Activated CD4-positive, alpha-beta memory T cell treated with anti-CD3 and anti-CD28 coated beads for 36 hours (primary cell): ENCODE measurements at places on chromosomes 1 and 21.

- peak; percentile 94 for DNase-seq
These were observed at the start of gene DPM3 for GRCh38 chr1:155139895-155140629. TSS of gene DPM3 (minus strand) at chr1:155140531. CDS start at chr1:155140240, 291 bp downstream.

GRCh38 chr1:59089922-59090457 is 206.9 kb upstream of the FGGY start:
- DNase-seq: no peak

DNA sequence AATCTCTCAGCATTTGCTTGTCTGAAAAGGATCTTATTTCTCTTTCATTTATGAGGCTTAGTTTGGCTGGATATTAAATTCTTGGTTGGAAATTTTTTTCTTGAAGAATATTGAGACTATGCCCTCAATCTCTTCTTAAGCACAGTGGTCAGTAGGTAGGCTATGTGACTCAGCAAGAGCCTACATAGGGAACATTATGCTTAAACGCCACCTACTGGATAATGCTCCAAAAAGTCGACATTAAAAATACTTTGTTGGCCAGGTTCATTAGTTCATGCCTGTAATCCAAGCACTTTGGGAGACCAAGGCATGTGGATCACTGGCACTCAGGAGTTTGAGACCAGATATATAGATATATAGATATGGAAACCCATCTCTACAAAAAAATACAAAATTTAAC is 678.0 kb upstream of the USP24 start:
- no peak for DNase-seq

GRCh38 chr1:245576323-245576722 is 421.5 kb downstream of the KIF26B start:
- DNase-seq: no peak

DNA sequence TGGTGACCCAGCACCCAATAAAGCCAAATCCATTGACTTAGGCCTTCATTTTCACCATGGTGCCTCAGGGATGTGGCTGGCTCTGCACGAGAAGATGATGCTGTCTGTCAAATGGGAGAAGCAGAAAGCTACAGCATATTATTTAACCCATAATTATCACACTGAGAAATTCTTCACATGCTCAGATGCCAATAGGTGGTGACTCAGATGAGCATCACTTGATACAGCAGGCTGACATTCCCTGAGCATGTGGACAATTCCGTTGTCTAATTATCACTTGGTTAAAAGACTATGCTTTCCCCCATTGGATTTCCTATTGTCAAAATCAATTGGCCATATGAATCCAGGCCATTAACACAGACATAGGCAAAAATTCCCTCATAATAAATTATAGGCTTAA is 44.0 kb upstream of the HSD3B1 start:
- no peak for DNase-seq

GRCh38 chr1:22410928-22411495 is 40.6 kb upstream of the ZBTB40 start:
- DNase-seq: no peak

- no peak for DNase-seq
These were observed 23.7 kb downstream of the IRF2BP2 start for GRCh38 chr1:234586304-234586703.

GRCh38 chr1:23251812-23252211 is 34.5 kb upstream of the HTR1D start:
- DNase-seq: no peak

GRCh38 chr1:24743404-24744211 is 1.6 kb upstream of the CLIC4 start:
- no peak for DNase-seq

- no peak for DNase-seq
These were observed 30.5 kb upstream of the FGGY start for GRCh38 chr1:59266180-59266926.

GRCh38 chr1:169465281-169465680 is 20.5 kb downstream of the SLC19A2 start:
- no peak for DNase-seq

DNA sequence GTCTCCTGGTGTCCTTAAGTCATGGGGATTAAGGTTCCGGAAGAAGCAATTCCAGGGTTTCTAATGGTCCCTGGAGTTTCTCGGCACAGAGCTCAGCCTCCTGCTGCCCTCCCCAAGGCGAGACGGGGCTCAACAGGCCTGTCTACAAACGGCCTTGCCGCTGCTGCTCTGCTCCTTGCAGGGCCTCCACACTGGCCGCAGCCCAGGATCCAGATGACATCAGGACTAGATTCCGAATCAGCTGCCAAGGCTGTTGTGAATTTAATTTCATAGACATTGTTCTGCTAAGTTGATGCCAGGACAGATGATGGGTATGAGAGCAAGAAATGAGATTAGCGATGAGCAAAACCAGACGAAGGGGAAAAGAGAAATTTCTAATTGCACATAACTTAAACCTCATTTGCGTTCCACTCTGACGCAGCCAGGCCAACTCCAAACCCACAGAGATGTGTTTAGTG is 103.6 kb upstream of the BACE2 start:
- no peak for DNase-seq

- peak; percentile 54 for DNase-seq
These were observed 23.1 kb upstream of the TNFRSF1B start for GRCh38 chr1:12143631-12144155.

GRCh38 chr1:9203511-9203982 is 31.0 kb upstream of the H6PD start:
- DNase-seq: peak; percentile 70

- no peak for DNase-seq
These were observed 130.9 kb downstream of the FOXD2 start for GRCh38 chr1:47568763-47569162.

GRCh38 chr1:103492003-103492625 is 33.4 kb upstream of the RNPC3 start:
- no peak for DNase-seq

GRCh38 chr1:16144325-16145029 is 11.4 kb downstream of the EPHA2 start:
- DNase-seq: no peak

- DNase-seq: no peak
These were observed at the start of gene PIGR for GRCh38 chr1:206946261-206946660. TSS of gene PIGR (minus strand) at chr1:206946466. CDS start at chr1:206940531, 5,935 bp downstream.

- DNase-seq: no peak
These were observed 164.7 kb upstream of the CTTNBP2NL start for GRCh38 chr1:112231331-112231730.
